M059J (cell line): ENCODE measurements at places on chromosomes 3 and 15. TPM values are rescaled to one million over a fixed set of nuclear protein-coding genes. Genes with fewer than 3 reads are reported as not detected.

- DNase-seq = peak; percentile 88
Observed at GRCh38 chr3:72487078-72487765, 361.0 kb downstream of the SHQ1 start.

The TUBGCP5 gene
- 20.2 and 20.8 TPM in 2 replicates for total RNA-seq

The EFL1 gene
- total RNA-seq = 20.3 and 21.1 TPM in 2 replicates

DNA sequence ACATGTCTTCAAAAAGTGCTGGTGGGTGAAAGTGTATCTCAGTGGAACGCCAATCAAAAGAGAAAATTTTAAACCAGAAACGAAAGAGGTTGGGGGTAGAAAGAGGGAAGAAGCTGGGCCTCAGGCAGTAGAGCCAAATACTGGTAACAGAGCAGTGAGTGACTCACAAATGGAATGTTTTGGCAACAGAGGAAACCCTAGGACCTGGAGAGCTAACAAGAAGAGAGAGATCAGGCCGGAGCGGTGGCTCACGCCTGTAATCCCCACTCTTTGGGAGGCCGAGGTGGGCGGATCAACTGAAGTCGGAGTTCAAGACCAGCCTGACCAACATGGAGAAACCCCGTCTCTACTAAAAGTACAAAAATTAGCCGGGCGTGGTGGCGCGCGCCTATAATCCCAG, 450.8 kb upstream of the NAALADL2 start:
- DNase-seq = peak; percentile 77

DNA sequence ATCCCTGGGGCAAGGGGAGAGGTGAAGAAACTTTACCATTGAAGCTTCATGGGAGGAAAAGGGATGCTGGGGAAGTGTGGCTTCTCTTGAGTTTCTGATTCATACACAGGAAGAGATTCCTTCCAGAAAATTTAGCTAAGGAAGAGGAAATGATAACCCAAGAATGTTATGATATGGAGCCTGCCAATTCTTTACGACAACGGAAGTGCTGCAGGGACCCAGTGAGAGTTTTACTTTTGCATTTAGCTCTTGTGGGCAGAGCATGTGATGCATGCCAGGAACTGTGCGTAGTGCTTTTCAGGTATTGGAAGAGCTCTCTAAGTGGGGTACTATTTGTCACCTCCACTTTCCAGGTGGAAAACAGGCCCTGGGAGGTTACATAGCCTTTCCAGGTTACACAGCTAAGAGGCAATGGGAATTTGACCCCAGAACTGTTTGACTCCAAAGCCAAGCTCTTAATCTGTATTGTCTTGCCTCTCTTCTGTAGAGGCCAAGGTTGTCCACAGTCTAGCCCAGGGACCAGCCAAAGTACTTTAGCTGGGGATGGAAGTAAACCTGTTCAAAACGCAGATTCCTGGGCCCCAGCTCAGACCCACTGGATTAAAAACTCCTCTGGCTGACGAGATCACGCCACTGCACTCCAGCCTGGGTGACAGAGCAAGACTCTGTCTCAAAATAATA, 23.0 kb downstream of the CMTM7 start:
- DNase-seq = peak; percentile 77

GRCh38 chr3:115644391-115644790, 21.1 kb downstream of the GAP43 start:
- DNase-seq = no peak

DNA sequence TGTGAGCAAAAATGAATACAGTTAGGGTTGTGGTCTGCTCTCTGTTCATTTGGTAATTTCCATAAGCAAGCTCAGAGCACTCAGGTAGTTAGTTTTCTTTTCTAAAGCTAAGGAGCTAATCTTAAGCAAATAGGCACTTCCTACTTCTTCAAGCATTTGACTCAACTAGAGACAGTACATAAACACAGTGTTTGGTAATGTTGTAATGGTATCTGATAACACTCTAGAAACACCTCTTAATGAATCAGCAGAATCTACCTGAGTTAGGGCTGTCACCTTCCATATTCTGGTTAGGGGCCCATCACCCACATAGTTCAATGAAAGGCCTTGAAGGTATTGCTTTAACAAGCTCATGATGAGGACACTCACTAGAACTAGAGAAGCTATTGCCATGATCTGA, 83.1 kb downstream of the PLCH1 start:
- no peak for DNase-seq

The SLC12A8 gene
- total RNA-seq = 44.5 and 57.6 TPM in 2 replicates
